ENCODE measurements at places on chromosomes 11 and 22.

DNA sequence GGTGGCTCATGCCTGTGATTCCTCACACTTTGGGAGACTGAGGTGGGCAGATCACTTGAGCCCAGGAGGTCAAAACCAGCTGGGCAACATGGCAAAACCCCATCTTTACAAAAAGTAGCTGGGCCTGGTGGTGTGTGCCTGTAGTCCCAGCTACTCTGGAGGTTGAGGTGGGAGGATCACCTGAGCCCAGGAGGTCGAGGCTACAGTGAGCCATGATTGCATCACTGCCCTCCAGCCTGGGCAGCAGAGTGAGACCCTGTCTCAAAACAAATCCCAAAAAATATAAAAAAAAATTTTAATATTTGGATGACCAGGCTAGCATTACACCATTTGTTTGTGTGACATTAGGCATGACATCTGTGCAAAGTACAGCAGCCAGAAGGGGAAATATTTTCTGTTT, 49.7 kb upstream of the CTTN start:
- no peak for DNase-seq

DNA sequence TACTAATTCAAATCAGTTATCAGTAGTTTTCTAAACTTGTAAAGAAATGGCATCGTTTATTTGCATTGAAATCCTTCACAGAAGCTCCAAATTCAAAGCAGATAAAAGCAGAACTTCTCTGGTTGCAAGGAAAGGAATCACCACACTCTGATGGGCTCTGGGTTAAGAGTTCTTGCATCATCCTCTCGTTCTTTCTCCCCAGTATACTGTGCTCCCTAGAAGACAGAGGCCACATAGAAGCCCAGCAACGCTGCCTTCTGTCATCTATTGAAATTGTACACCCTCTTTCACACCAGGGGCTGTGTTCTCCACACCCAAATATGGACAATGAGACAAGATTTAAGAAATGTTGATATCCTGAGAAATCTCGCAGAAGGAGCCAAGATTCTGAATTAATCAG, 29.3 kb downstream of the FAT3 start:
- DNase-seq = no peak

DNA sequence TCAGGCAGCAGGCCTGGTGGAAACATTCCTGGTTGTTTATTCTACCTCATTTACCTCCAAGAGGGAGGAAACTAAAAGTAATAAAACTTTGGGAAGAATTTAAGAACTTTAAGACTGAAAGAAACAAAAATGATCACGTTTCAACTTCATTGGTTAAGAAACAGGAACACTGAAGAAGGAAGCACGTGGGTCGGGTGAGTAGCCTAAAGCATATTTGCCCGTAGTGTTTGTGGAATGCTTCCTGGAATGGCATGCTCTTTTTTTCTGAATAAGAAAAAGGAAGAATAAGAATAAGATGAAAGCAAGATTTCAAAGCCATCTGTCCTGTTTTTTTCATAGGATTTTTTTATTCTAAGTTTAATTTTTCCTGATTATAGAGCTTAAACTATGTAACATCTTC, 83.1 kb downstream of the WNT11 start:
- no peak for DNase-seq

DNA sequence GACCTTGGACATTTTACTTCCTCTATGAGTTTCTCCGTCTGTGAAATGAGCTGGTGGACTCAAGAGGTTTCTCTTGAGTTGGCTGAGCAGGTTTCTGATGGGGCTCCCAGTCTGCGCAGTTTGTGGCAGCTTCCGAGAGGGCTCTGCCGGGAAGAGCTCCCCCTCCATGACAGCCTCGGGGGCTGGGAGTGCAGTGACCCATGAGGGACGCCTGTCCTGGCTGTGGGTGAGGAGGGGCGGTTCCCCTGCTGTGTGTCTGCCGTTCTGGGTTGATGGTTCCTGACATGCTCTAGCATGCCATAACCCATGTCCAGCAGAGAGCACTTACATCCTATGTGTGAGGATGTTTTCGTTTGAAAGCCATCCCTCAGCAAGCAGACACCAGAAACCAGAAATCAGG, 14.8 kb downstream of the CSF2RB start:
- DNase-seq = no peak

All from NCI-H345 (cell line).